ENCODE measurements at places on chromosomes 3 and 15.

GRCh38 chr3:37852097-37852496 lies 9.6 kb upstream of the CTDSPL start:
- H3K36me3 ChIP-seq, result no peaks in the 10 kb centered on the region
- no peaks in the 10 kb centered on the region for H3K4me1 ChIP-seq
- H3K27ac ChIP-seq, result no peak overlapping the region
- H3K4me3 ChIP-seq, result no peak overlapping the region
- DNase-seq, result peak; percentile 75
- H3K27me3 ChIP-seq, result no peaks in the 10 kb centered on the region

DNA sequence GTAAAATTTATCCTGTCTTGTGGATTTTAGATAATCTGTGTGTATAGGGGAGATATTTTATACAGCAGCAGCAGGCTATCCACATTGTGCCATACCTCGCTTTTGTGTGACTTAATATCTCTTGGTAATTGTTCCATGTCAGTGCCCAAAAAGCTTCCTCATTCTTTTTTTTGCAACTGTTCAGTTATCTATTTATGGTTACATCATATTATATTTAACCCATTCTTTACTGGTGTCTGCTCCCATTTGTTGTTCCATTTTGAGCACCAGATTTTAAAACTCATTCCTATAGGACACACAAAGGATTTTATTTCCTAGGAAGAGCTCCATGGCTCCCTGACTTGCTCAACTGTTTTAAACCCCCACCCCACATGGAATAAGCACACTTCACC lies 86.3 kb upstream of the RASGRP1 start:
- DNase-seq, result no peak
- H3K4me1 ChIP-seq, result no peaks in the 10 kb centered on the region
- H3K4me3 ChIP-seq, result no peak overlapping the region
- no peaks in the 10 kb centered on the region for H3K36me3 ChIP-seq
- peaks cover 7% of the 10 kb centered on the region for H3K27me3 ChIP-seq

- no peaks in the 10 kb centered on the region for H3K4me1 ChIP-seq
- no peaks in the 10 kb centered on the region for H3K27me3 ChIP-seq
- no peaks in the 10 kb centered on the region for H3K36me3 ChIP-seq
- no peak overlapping the region for H3K4me3 ChIP-seq
- H3K27ac ChIP-seq, result no peak overlapping the region
These were observed 98.1 kb upstream of the CLSTN2 start for GRCh38 chr3:139836698-139837464.

DNA sequence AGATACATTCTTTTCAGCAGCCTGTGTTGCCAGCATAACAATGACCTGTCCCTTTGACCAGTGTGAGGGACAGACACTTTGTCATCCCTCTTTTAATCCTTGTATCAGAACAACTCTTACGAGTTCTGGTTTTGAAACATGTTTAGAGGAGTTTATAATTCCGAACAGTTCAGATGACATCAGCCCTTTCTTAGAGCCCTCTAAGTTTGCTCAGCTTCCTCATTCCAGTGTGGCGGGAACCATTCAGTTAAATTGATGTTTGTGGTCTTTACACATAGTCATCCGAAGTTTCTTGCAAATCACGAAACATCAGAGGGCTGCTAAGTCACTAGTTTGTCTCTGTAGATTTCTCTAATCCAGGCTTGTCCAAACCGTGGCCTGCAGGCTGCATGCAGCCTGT lies 102.5 kb downstream of the AKAP13 start:
- H3K4me3 ChIP-seq, result peak overlapping the region; percentile 28
- H3K4me1 ChIP-seq, result peaks cover 7% of the 10 kb centered on the region
- H3K27ac ChIP-seq, result peak overlapping the region; percentile 76
- H3K27me3 ChIP-seq, result no peaks in the 10 kb centered on the region
- no peaks in the 10 kb centered on the region for H3K36me3 ChIP-seq
- peak; percentile 94 for DNase-seq

GRCh38 chr15:72801590-72802325 lies 18.2 kb upstream of the ADPGK start:
- H3K4me1 ChIP-seq, result no peaks in the 10 kb centered on the region
- no peaks in the 10 kb centered on the region for H3K36me3 ChIP-seq
- H3K27ac ChIP-seq, result no peak overlapping the region
- no peaks in the 10 kb centered on the region for H3K27me3 ChIP-seq
- no peak overlapping the region for H3K4me3 ChIP-seq

- H3K4me1 ChIP-seq, result no peaks in the 10 kb centered on the region
- H3K27ac ChIP-seq, result no peak overlapping the region
- H3K27me3 ChIP-seq, result peaks cover 3% of the 10 kb centered on the region
These were observed 13.6 kb upstream of the GATM start for GRCh38 chr15:45391746-45392583.

DNA sequence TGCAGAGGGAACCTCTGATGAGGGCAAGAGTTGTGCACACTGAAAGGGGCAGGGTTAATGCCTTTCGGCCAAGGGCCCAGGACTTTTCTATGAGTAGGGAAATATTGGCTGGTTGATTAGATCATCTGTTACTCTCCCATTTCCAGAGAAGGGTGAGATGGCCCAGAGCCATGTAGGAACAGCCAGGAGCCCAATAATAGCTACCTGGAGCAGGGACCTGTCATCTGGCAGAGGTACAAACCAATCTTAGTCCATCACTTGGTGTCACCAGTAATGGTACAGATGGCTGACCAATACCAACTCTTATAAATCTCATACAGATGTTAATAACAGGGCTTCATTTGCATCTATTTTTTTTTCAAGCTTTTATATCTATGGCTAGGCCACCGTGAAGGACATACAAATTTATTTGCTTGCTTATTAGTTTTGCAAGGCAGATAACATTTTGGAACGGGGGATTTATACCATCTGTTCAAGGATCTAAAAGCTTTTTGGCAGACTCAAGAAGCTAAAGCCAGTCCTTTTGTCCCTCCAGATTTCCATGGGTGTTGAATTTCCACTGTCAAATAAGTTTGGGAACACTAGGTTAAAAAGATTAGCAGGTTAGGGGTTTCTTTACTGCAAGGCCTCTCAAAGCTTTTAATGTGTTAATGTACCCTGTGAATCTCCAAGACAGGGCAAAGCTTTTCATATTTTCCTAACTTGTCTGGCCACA lies 79.3 kb downstream of the TNIK start:
- DNase-seq, result no peak
- H3K4me3 ChIP-seq, result no peak overlapping the region
- peaks cover 23% of the 10 kb centered on the region for H3K4me1 ChIP-seq

GRCh38 chr3:111210866-111211564 lies 139.4 kb downstream of the NECTIN3 start:
- no peaks in the 10 kb centered on the region for H3K27me3 ChIP-seq
- DNase-seq, result no peak
- H3K27ac ChIP-seq, result no peak overlapping the region
